ENCODE measurements at places on chromosomes 16 and 17. TPM values are rescaled to one million over a fixed set of nuclear protein-coding genes. Genes with fewer than 3 reads are reported as not detected.
A peak's percentile ranks its signal among the peaks of the same experiment; 100 is the strongest.

- DNase-seq, result no peak
Measured at GRCh38 chr16:67154578-67155294, 3.9 kb upstream of the B3GNT9 start.

Gene NPB
- total RNA-seq, result 0.69 TPM

DNA sequence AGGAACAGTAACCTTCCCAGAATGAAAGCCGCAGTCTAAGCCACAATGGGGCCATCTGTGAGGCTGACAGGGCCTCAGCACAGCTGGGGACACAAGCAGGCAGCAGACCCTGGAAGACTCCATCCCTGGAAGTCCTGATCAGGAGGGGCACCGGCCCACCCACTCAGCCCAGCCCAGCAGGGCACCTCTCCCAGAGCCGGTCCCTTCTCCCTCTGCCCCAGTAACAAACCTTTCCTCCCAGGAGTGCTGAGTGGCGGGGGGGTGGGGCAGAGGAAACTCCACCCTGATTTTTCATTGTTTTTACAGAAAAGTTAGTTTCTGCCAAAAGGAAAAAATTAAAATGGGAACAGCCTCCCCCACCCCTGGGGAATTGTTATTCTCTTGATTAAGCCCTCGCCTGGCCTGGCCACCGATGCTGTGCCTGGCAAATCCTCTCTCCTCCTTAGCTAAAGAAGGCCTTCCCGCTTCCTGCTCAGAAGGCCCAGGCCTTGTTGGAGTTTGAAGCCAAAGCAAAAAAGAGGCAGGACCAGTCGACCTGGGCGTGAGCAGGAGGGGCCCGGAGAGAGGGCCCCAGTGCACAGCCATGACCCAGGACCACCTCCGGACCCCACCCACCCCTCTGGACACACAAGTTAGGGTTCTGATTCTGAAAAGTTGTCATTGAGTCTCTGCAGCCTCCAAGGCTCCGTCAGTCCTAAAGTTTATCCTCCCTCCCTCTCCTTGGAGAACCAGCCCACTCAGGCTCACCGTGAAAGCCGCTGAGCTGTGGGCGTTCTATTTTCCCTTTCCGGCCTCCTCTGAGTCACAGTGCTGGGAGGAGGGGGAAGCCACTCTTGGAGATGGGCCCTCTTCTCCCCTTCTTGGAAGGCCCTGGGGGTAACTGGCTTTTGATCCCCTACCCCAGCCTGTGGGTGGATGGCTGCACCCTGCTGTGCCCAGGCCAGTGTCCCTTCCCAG is 128.4 kb upstream of the TNRC6C start:
- DNase-seq, result peak; percentile 78

DNA sequence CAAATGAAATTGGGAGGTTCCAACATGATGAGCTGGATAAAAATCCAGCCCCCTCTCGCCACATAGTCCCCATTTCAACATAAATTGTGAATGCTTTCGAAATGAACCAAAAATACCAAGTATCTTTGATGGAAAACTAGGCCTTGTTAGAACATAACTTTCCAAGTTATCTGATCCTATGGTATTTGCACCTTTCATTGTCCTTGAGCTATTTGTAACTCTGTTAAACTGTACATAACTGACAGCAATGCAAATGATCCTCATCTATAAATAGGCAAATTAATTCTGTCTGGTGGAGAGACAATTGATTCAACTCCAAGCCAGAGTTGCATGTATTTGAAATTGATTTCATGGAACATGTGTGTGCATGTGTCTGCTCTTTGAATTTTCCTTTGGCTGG is 18.2 kb downstream of the CMTM4 start:
- DNase-seq, result no peak

Data from left ventricle myocardium superior (tissue), 1 donor.